ENCODE measurements at places on chromosomes 13 and 19.
A peak's percentile ranks its signal among the peaks of the same experiment; 100 is the strongest.

- DNase-seq: no peak
Observed at GRCh38 chr19:41707871-41708371, 505 bp upstream of the CEACAM5 start.

DNA sequence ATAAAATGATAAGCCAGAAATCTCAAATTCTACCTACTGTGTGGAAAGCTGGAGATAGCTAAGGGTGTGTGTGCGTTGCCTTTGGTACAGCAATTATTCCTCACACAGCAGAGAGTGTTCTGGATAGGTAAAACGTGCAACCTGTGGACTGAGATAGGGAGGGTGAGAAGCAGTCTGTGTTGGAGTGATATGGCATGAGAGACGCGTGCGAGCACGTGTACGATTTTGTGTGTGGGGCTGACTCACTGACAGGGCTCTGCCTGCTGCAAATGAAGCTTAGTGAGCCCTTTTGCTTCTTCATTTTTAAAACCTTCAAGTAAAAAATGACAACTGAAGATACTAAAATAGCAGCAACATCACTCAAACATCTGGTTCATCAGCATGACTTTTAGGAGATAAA lies 35.7 kb upstream of the SLC10A2 start:
- DNase-seq: no peak

GRCh38 chr13:113176280-113176679 lies 17.8 kb downstream of the PROZ start:
- no peak for DNase-seq

GRCh38 chr13:98144027-98144741 lies 1.3 kb downstream of the FARP1 start:
- no peak for DNase-seq

- DNase-seq: no peak
Observed at GRCh38 chr13:64782466-64782865, 2447.7 kb downstream of the PCDH9 start.

- no peak for DNase-seq
Observed at GRCh38 chr13:35179494-35179893, 237.4 kb downstream of the NBEA start.

GRCh38 chr13:111322916-111323331 lies 2.5 kb downstream of the TEX29 start:
- no peak for DNase-seq

GRCh38 chr19:42176649-42176989 lies 40.9 kb downstream of the DEDD2 start:
- no peak for DNase-seq

DNA sequence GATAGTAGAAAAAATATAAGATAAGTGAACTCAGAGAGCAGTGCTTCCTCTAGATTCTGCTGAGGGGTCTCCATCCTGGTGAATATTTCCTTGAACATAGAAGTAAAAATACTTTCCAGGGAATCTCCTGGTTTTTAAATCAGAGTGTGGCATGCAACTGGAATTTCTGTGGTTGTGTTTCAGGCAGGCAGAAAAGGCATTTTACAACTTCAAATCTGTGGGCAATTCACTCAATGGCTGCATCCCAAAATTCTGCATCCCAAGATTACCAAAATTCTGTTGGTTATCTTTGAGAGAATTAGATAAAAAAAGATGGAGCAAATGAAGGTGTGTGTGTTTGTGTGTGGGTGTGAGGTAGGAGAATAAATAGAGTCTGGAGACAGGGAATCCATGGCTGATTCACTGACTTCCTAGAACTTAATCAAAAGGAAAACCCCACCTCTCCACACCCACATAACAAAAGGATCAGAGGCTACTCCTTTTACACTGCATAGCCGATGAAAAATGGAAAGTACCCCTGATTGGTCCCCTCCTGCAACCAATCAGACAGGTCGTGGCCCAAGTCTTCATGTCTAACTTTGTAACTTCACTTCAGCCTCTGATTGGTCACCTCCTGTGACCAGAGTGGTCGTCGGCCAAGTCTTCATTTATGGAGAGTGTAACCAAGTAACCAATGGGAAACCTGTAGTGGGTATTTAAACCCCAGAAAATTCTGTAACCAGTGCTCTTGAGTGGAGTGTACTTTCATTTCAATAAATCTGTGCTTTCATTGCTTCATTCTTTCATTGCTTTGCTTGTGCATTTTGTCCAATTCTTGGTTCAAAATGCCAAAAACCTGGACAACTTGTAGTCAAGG lies 112.8 kb downstream of the DLEU7 start:
- no peak for DNase-seq

GRCh38 chr19:10419646-10420443 lies 493 bp upstream of the PDE4A start:
- peak; percentile 34 for DNase-seq

- DNase-seq: no peak
Observed at GRCh38 chr19:1896508-1896907, 8.7 kb upstream of the ADAT3 start.

DNA sequence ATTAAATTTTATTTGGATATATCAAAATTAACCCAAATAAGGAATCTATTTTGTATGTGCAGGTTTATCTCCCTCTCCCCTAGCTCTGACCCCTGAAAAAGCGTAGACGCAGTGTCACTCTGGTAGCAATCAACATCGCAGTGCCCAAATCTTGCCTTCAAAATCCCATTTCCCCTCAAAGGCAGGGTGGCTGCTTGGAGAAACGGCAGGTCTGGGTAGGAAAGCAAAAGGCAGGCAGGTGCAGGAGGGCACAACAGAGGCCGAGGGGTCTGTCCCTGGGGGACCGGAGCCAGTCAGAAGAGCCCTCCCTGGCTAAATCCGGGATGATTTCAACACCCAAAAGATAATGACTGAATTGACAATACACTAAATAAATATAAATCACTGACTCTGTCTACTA lies 41.9 kb downstream of the NAXD start:
- no peak for DNase-seq

GRCh38 chr19:43624933-43625332 lies 5.5 kb upstream of the ZNF428 start:
- DNase-seq: no peak

- no peak for DNase-seq
Observed at GRCh38 chr13:37187621-37188020, 82.2 kb upstream of the CSNK1A1L start.

DNA sequence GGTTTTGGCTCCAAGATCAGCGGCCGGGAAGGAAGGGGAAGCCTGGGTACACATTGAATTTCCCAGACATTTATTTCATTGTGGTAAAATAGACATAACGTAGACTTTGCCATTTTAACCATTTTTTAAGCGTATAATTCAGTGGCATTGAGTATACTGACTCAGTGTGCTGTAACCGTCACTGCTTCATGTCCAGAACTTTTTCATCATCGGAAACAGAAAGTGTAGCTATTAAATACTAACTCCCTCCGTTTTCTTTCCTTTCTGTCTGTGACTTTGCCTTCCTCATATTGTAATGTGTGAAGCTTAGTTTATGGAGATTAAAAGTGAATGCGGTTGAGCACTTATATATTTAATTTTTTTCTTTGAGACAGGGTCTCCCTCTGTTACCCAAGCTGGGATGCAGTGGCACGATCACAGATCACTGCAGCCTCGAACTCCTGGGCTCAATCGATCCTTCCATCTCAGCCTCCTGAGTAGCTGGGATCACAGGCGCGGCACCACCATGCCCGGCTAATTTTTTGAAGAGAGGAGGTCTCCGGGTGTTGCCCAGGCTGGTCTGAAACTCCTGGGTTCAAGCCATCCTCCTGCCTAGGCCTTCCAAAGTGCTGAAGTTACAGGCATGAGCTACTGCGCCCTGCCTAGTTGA lies 1.4 kb downstream of the HNRNPM start:
- no peak for DNase-seq

- DNase-seq: no peak
Observed at GRCh38 chr13:38173403-38173802, 176.2 kb upstream of the UFM1 start.

- no peak for DNase-seq
Observed at GRCh38 chr13:26042785-26043184, 9.0 kb downstream of the SHISA2 start.

DNA sequence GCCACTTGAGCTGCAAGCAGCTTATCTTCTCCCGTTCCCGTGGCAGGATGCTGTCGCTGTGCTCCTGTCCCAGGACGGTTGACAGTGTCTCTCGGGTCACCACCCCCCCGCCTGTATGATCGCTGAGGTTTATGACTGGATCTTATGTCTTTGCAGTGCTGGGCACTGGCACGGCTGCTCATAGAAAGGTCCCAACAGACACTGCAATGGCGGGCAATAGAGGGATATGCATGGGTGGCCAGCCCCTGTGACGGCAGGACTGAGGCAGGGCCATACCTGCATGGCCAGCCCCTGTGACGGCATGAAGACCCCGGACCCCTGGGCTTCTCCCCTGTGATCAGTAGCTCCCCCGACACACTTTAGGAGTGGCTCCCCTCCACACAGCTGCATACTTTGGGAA lies 307.2 kb downstream of the TEX29 start:
- DNase-seq: no peak

DNA sequence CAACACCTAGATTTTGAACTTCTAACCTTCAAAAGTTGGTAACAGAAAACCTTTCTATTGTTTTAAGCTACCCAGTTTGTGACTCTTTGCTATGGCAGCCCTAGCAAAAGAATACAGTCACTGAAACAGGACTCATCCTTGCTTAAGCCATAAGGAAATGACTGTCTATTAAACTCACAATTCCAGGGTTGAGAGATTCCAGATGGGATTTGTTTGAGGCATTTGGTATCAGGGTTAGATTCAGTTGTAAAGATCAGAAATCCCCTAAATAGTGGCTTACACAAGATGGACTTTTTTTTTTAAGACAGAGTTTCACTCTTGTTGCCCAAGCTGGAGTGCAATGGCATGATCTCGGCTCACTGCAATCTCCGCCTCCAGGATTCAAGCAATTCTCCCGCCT lies 41.1 kb upstream of the RGCC start:
- no peak for DNase-seq

DNA sequence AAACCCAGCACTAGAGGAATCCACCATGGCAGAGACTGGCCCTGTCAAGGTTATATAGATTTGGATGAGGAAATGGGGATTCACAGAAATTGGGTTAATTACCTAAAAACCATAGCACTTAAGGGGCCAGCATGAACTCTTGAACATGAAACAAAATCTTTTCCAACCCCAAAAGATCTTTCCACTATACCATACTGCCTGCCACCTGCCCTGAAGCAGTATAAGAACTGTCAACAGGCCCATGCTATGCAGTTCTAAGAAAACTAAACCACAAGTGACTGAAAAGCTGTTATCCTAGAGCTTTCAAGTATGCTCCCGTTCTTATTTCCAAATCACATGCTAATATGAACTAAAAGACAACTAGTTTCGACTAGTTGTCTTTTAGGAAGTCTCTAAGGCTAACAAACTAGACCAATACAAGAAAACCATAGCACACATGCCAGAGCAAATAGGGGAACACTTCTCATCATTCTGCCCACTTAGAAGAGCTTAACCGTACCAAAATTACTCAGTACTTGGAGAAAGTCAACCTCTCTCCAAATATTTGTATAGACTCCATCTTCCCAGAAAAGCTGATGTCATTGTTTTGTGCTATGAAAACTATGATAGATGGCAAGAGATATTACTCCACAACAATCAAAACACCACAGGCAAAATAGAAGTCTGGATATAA lies 27.5 kb downstream of the HSPH1 start:
- no peak for DNase-seq

DNA sequence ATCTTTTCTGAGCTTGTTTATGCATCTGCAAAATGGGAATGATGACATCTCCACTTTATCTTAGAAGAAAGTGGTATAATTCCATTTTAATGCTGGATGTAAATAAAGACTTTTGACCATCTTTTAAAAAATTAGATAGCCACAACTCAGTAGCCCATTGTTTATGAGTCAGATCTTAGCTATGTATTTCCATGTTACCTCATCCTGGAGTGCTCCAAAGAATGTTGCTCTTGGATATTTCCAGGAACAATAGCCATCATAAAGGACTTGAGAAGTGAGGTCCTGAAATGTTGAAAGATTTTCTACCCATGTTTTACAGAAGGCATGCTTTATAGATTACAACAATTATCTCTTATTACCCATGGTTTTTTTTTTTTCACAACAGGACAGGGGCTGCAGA lies 229.3 kb upstream of the EDNRB start:
- no peak for DNase-seq

DNA sequence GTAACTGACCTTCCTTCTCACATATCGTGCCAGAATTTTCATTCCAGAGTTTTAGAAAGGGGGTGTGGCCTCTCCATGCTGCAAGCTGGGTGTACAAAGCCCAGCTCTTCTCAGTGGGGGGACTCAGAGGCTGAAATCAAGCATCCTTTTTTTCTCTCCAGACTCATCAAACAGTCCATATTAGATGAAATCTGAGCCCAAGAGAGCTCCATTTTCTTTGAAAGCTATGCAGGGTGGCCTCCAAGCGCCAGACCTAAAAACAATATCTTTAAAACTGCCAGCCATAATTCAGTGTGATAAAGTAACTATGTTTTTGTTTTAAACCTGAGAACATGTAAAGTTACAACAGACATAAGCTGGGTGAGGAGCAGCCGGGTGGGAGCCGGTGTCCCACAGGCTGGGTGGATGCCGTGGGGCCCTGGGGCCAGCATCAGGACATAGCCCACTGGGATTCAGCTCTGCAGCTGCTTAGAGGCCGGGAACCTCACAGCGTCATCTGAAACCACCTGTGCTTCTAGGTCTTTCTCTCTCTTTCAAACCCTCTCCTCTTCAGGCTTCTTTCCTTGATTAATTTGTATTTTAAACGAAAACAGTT lies 249.2 kb downstream of the ZNF536 start:
- DNase-seq: no peak

GRCh38 chr13:77222909-77223308 lies 104.0 kb downstream of the MYCBP2 start:
- no peak for DNase-seq

DNA sequence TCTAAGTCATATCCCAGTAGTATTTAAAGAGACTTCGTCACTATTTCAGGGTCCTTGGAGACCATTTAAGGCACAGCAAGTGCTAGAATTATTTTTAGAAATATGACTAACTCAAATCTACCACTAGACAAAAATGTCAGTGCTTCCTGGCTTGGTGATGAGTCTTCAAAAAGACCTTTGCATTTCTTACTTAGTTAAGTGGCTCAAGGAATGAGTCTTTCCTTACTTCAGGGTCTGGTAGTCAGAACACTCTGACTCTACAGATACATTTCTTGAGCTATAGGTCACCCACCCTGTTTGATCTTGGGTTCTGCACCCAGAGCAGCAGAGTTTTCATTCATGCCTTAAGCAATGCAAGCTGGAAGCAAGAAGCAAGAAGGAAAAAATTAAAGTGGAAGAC lies 191.0 kb upstream of the HTR2A start:
- DNase-seq: no peak

- no peak for DNase-seq
Observed at GRCh38 chr19:46904114-46905060, 43.6 kb downstream of the ARHGAP35 start.

DNA sequence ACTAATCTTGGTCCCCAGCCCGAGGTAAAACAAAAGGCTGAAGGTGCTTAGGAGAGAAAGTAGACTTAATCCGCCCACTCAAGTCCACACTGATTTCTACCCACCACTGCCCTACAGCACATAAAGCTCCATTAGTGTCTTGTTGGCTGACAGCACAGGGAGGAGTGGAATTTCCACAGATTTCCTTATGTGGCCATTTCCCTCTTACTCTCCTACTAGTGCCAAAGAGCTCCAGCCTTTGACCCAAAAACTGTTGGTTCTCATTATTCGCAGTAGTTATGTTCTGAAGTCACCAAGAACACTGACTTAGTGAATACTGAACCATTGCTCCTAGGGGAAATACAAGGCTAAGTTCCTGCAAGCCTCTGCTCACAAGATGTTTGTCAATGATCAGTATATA lies 61.2 kb downstream of the RAB20 start:
- DNase-seq: no peak

All from LoVo (cell line).